NCI-H1436 (cell line): ENCODE measurements at places on chromosomes 7 and 10.

GRCh38 chr7:30166155-30166840 is 31.5 kb downstream of the MTURN start:
- peak; percentile 35 for DNase-seq

DNA sequence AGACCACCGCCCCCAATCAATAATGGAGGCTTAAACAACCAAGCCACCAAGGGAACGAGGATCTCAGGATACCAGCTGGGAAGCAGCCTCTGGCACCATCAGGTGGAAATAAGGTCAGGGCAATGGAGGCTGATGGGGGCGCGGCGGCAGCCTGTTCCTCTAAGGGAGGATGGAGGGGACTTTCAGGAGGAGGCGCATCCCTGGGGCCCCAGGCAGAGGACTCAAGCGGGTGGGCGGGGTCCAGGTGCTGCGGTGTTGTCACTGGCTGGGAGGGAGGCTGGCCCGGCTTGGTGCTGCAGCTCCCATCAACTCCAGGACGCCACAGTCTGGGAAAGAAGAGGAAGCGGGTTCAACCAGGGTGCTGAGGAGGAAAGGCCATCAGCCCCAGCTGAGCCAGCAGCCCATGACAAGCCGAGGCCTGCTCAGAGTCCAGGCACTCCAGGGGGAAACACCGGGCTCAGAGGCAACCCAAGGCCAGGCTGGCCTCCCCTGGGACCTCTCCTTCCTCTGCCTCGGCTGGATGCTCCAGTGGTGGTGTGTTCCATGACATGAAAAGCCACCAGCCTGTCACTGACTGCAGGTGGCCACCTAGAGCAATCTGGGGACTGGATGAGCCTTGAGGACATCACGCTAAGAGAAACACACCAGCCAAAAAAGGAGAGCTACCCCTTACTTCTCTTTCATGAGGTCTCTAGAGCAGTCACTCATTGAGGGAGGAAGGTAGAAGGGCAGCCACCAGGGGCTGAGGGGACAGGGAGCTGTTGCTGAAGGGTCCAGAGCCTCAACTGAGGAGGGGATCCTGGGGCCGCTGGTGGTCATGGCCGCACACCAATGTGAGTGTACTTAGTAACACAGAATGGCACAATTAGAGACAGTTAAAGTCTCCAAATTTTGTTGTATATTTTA is 4.6 kb downstream of the GIGYF1 start:
- DNase-seq = no peak

DNA sequence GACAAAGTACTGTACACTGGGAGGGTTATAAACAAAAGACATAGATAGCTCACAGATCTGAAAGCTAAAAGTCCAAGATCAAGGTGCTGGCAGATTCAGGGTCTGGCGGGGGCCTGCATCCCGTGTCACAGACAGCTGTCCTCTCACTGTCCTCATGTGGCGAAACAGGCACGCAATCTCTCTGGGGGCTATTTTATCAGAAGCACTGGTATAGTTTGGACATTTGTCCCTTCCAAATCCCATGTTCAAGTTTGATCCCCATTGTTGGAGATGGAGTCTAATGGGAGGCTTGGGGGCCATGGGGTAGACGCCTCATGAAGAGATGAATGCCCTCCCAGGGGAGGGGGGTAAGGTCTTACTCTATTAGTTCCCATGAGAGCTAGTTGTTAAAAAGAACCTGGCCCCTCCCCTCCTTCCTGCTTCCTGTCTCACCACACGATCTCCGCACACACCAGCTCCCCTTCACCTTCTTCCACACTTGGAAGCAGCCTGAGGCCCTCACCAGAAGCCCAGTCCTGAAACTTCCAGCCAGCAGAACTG is 72.5 kb upstream of the UCN3 start:
- peak; percentile 66 for DNase-seq

- no peak for DNase-seq
Measured at GRCh38 chr10:7233259-7233991, 177.4 kb downstream of the SFMBT2 start.

DNA sequence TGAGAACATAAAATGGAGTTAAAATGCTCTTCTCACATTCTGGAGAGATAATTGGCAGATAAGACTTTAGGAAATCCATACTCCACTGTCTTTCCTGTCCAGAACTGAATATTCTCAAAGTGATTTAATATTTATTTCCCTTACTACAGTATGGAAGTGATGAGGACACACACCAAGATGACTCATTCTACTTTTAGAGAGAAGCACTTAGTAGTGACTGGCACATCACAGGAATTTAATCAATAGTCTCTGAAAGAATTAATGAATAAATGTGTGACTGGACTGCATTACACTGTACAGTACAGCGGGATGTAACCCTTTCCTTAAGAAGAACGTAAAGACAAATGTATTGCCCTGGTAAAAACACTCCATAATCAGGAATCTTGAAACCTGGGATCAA is 116.7 kb downstream of the SEMA3E start:
- no peak for DNase-seq
